Aorta (tissue), 5 donors: ENCODE measurements at places on chromosomes 6 and 20. TPM values are rescaled to one million over a fixed set of nuclear protein-coding genes. Genes with fewer than 3 reads are reported as not detected.

The CASS4 gene
- total RNA-seq: 3.4 TPM

The ENPP5 gene
- total RNA-seq: 4.0 TPM

The FAM83D gene
- 6.1 TPM for total RNA-seq

The GABRR1 gene
- total RNA-seq: 1.8 TPM

The COL9A1 gene
- total RNA-seq: not detected

The PTGIS gene
- total RNA-seq: 637 TPM

DNA sequence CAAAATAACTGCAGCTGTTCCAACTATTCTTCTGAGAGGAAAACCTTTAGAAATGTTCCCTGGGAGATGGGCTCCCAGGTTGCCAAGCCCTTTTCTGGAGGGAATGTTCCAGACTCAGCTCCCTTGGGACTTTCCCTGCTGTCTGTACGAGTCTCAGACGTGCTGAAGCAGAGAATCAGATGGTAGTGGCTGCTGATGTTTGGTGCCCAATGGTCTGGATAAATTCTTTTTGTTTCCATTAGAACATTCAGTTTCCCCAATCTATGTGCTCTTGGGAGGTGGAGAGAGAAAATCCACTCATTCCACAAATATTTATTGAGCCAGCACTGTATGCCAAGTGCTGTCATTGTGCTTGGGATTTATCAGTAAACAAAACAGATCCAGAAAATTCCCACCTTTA, 40.0 kb downstream of the SNHG17 start:
- DNase-seq: no peak

DNA sequence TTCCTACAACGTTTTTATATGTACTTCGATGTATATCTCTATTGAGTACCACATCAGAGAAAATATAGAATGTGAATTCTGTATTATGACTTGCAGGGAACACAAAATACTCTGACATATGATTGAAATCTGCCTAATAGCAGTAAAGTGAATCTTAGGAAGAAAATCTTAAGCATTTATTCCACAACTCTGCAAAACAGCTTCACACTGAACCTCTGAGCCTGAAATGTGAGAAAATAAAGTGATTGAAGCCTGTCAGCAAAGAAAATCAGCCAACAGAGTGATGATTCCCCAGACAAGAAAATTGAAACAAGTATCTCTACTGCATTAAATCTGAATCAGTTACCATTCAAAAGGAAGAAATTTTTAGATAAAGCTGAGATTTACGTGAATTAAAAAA, 499.5 kb upstream of the RNF217 start:
- no peak for DNase-seq

- DNase-seq: no peak
Observed at GRCh38 chr6:70375166-70375565, 38.1 kb upstream of the FAM135A start.

DNA sequence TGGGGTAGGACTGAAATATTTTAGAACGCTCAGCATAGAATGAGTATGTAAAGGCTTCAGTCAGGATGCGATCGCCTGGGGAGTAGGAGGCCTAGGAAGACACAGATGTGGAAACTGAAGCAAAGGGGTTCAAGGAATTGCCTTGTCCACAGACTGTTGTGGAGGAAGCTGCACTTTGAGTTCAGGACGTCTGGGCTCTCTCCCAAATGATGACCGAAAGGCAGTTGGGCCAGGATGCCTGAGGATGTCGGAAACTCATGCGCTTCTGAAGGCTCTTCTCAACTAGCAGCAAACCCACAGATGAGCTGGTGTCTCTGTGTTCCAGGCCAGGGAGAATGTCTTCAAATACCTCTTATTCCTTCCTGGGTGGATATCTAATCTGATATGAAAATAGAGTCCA, 146.2 kb upstream of the SULF2 start:
- DNase-seq: no peak

GRCh38 chr20:62596921-62597320, 45.4 kb upstream of the SLCO4A1 start:
- no peak for DNase-seq

GRCh38 chr6:37940074-37940847, 120.7 kb downstream of the ZFAND3 start:
- DNase-seq: peak; percentile 51

DNA sequence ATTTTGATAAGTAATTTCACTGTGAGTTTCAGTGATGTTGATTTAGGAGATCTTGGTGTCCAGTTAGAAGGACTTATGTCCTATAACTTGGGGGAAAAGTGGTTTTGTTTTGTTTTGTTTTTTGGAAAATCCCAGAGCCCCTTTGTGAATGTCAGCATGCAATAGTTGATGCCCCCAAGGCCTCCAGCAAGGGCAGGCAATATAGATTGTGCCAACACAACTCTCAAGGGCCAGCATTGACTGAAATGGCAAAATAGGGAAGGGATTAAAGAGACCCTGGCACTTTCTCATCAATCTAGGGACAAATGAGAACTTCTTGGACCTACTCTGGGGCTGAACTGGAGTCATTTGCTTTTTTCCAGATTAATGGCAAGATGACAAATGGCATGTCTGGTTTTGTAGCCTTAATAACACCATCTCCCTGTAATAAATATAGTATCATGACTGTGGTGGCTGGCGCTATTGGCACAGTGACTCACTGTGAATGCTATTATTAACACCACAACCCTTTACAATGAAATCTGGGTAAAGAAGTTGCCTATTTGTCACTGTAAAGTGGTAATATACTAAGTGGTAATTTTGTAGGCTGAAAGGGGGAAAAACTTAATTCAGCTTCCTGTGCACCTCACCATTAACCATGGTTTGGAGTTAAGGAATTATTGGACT, 51.8 kb downstream of the ABRACL start:
- DNase-seq: peak; percentile 58

GRCh38 chr20:7355051-7355450, 585.2 kb downstream of the HAO1 start:
- DNase-seq: no peak

GRCh38 chr6:162821102-162821501, 93.3 kb downstream of the PACRG start:
- no peak for DNase-seq

DNA sequence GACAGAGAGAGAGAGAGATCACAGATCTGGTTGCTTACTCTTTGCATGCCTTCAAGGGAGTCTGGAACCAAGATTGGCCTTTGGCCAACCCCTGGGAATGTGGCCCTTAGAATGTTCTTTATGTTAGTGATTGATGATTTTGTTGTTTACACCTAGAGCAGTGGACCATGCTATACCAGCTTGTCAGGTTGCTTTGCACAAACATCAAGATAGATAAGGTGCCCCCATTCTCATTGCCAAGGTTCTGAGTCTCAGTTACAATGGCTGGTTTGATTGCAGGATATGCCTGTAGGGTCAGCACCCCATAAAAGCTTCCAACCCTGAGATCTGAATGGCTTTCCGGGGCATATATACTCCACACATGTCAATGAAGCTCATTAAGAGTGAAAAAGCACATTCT, 53.5 kb upstream of the SLC2A12 start:
- DNase-seq: no peak

DNA sequence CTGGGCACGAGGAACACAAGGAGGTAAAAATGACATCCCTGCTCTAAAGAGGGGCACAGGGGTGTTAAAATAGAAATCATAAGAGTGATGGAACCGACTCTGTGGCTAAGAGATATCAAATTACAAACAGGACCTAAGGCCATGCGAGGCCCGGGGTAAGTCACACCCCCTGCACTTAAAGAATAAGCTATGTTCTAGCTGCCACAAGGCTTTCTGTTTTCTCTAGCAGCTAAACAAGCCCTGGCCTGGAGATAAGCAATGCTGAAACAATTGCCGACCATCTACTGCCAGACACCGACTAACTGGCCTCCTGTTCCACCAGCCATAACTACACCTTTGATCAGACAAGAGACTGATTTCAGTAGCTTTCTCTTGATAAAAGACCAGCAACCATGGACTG, 32.4 kb downstream of the MDGA1 start:
- DNase-seq: no peak

DNA sequence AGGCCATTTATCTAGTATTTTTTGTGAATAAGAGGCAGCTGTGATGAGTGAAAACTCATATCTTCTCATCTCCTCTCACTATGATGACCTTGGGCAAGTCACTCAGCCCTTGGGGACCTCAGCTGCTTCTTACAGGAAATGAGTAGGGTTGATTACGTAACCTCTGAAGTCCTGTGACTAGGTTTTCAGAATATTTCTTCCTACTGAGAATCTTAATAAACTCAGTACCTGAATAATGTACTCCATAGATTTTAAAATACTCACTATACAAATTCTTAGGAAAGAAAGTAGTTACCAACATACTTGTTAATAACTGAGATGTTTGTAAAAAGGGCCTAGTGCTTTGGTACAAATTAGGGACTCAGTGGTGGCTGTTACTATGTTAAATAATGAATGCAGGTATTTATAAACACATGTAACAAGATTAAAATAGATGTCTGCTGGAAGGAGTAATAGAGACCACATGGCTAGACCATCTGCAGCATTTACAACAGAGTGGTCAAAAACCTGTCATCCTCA, 60.9 kb downstream of the RPRD1B start:
- DNase-seq: peak; percentile 66

DNA sequence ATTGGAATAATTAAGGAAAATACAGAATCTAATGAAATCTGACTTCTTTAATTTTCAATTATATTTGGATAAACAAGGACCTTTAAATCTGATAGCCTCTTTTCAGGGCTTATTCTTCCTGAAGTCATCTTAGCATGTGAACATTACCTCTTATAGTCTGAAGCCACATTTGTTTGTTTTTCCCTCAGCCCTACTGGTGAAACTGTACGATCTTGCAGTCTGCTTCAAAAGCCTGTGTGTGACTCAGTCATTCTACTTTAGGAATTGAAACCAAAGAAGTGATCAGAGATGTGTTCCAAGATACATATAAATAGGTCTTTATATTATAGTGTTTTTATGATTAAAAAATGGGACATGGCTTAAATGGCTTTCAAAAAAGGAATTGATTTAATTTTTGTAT, 67.5 kb downstream of the MACROD2 start:
- no peak for DNase-seq

DNA sequence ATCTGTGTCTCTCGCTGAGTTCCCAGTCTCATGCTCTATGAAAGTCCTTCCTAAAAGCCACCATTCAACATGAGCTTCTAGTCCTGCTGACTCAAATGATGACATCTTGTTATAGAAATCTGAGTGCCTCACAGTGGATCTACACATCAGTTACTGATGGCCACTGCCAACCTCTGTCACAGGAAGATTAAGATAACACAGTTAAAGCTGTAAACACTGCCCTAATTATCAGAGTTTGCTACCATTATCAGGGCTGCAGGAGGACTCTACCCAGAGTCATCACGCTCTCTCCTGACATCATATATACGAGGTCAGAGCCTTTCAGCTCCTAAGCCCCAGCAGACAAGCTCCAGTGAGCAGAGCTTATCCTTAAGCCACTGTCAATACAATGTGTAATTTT, 63.2 kb downstream of the HIVEP2 start:
- DNase-seq: no peak

DNA sequence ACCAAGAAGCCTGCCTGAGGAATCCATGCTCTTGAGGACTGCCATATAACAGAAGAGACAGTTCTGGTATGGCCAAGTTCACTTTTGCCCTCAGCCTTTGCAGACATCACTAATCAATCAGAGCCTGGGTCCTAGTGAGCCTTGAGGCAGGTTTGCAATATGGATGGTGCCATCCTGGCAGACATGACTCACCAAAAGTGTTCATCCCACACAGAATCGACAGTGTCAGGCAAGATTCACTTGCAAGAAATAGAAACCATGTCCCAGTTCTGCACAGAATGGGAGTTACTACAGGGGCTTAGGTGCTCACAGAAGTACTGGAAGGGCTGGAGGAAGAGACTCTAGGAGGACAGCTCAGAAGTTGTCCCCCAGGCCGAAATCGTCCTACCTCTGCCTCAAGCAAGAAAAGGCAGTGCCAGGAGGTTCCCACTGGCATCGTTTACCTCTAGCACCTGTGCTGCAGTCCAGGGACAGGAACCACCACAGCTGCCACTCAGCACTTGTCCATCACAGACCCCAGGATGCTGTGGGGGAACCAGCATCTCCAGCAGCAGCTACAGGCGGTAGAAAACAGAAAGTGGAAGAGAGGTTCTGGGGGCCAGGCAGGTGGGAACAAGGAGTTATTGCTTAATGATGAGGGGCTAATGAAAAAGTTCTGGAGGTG, 42.6 kb upstream of the PHACTR3 start:
- DNase-seq: no peak
